Stimulated activated CD4-positive, alpha-beta T cell treated with anti-CD3 and anti-CD28 coated beads, Interleukin-1b, Interleukin-23, amount 100 ng/mL, for 4 hours (primary cell): ENCODE measurements at places on chromosomes 13 and 19.

DNA sequence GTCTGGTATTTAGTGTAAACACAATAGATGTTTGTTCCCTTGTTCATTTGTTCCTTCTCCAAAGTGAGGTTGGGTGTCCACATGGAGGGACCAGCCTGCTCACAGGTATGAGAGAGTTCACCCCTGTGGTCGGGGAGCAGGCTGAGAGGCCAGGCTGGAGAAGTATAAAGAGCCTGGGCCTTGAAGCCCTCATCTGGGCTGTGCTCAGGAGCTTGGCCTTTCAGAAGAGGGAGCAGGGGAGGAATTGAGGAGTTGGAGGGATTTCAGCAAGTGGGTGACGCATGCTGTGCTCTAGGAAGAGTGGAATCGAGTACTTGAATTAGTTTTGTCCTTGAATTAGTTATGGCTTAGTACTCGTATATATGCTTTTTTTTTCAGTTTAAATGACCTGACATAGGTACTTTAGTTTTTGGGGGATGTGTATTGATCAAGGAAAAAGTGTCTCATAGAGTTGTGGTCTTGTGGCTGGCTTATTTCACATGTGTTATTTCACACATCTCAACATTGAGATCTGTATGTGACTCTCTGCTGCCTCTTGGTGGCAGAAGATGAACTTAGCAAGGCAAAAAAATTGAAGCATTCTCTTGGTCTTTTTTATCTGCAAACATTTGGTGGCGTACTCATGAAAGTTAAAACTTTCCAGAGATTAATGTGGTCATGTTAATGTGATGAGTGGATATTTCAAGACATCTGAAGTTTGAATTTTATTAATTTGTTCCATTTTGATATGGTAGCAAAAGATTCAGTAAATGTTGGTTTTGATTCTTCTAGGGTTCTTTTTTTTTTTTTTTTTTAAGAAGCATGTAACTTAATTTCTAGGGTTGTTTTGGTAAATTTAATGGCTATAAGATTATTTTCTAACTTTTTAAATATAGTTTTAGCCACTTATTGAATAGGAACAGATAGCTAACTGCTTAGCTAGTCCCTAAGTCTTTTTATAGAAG is 54.3 kb downstream of the SLAIN1 start:
- peak; percentile 35 for DNase-seq

GRCh38 chr19:12792853-12793289 is 1.6 kb downstream of the JUNB start:
- no peak for DNase-seq

- DNase-seq = no peak
These were observed 555 bp downstream of the SAMD4B start for GRCh38 chr19:39342647-39343305.

- DNase-seq = no peak
These were observed 149.0 kb downstream of the LMO7 start for GRCh38 chr13:75785130-75785529.

GRCh38 chr19:33718651-33719254 is 77.9 kb upstream of the KCTD15 start:
- no peak for DNase-seq

DNA sequence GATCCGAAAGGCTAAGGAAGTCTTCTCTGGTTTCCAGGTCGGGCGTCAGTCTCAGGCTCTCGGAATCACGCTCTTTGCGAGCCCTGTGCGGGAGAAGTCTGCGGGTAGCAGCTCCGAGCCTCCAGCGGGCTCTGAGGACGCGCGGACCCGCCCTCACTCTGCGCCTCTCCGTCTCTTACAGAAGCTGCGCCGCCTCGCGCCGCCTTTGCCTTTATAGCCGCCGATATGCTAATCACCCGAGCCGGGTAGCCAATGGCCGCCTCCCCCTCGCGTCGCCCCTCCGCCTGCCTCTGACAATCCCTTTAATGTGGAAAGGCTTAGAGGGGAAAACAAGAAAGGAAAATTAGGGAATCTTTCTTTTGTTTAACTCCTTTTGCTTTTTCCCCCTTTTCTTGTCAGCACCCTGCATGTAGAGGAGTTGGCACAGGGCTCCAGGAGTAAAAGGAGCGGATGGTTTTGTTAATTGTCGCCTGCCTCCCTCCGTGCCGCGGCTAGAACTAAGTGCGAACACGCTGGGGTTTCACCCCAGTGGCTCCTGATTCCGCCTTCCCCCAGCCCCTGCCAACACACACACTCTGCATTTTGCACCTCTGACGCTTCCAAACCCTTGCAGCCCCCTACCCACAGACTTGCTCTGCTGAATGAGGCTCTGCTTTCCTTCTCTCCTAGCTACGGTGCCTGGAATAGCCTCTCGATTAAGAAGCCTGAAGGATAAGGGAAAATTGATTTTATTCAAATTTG is at the start of gene PCDH8:
TSS of gene PCDH8 (minus strand) at position 186 of the 741 bp plus-strand sequence. CDS start 204 bp downstream, outside the sequence.
- DNase-seq = no peak

GRCh38 chr19:3751236-3751635 is 10.3 kb downstream of the APBA3 start:
- DNase-seq = no peak

GRCh38 chr13:87906411-87906810 is 235.2 kb downstream of the SLITRK5 start:
- DNase-seq = no peak

GRCh38 chr19:29690842-29691241 is 24.2 kb downstream of the C19orf12 start:
- DNase-seq = peak; percentile 56
